Cortex of kidney (tissue), 1 donor: ENCODE measurements at places on chromosomes 13 and 19.

DNA sequence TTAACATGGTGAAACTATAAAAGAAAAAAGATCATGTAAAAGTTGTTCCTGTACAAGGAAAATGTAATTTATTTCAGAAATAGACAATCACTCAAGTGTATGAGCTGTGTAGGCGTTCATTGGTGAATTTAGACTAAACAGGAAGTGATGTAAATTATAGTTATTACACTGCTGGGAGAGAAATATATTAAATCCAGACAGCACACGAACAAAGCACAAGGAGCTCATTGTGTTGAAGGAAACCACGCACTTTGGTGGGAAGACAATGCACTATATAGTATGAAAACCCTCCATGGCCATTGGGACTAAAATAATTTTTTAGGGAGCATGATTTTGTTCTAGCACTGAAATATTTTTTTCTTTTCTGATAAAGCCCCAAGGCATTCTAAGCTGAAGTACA lies 450.5 kb downstream of the KLF12 start:
- no peak for DNase-seq

- no peak for DNase-seq
These were observed 15.7 kb upstream of the FXYD3 start for GRCh38 chr19:35099897-35100275.

GRCh38 chr13:103510007-103510535 lies 443.9 kb upstream of the SLC10A2 start:
- no peak for DNase-seq

GRCh38 chr13:35850569-35850968 lies 280.6 kb downstream of the DCLK1 start:
- no peak for DNase-seq

GRCh38 chr13:48801255-48801654 lies 147.5 kb downstream of the CYSLTR2 start:
- no peak for DNase-seq

- no peak for DNase-seq
These were observed 50.4 kb downstream of the MLLT1 start for GRCh38 chr19:6229216-6229913.

DNA sequence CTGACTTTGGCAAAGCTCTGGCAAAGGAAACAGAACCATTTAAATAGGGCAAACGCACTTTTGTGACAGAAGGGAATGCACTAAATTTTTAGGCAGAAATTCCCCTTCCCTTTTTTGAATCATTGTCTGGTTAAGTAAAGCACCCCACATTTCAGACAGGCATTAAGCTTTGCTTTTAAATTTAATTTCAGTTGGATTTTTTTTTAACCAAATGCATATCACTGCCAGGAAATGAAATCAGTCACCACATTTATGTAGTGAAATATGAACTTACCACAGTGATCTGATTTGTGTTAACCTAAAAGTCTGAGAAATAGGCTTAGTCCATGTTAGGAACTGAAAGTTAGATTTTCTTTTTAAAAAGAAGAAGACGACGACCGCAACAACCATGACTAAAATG lies 10.8 kb downstream of the GPR183 start:
- DNase-seq: no peak

GRCh38 chr13:29162638-29163235 lies 342.6 kb downstream of the MTUS2 start:
- DNase-seq: no peak

DNA sequence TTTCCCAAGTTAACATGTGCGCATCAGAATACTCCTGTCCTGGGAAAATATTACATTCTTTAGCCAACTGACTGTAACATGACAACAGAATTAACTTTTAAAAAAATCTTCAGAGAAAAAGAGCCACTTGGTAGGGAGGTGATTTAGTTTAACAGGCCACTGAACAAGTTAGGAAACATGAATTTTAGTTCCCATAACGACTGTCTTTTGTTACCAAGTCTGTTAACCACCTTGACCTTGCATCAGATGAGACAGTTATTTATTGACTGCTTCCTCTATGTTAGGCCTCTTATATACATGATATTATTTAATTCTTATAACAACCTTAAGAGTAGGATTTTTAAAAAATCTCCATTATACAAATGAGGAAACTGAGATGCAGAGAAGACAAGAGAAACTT lies 268.6 kb downstream of the NDFIP2 start:
- no peak for DNase-seq

DNA sequence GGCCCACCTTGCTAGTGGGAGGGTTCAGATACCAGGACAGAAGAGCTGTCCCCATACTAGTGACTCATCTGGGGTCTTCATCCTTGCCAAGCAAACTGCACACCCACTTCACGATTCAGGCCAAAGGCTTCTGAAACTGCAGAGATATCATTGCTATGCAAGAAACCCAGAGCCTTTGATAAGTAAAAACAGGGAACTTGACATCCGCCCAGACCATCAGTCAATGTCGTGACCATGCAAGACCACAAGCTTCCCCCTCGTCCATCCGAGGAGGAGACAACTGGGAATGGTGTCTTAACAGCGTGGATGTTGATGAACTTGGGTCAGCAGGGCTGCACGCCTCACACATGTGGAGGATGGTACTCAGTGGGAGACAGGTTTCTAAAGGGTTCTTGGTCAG lies 58.0 kb downstream of the ABCC4 start:
- DNase-seq: no peak

DNA sequence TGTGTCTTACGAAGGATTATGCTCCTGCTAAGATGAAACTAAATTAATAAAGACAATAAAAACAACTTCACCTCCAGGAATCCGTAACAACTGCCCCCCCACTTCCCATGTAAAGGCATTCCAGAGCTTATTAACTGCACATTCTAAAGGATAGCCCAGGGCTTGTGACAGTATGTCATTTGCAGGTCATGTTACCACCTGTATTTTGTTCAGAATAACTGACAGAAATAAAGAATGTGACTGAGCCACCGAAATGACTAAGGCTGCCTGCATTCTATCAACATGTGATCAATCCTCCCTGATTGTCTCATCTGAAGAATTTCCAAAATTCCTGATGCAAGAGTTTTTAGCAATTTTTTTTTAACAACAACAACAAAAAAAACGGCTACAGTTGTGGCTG lies 117.2 kb downstream of the MIPEP start:
- no peak for DNase-seq

DNA sequence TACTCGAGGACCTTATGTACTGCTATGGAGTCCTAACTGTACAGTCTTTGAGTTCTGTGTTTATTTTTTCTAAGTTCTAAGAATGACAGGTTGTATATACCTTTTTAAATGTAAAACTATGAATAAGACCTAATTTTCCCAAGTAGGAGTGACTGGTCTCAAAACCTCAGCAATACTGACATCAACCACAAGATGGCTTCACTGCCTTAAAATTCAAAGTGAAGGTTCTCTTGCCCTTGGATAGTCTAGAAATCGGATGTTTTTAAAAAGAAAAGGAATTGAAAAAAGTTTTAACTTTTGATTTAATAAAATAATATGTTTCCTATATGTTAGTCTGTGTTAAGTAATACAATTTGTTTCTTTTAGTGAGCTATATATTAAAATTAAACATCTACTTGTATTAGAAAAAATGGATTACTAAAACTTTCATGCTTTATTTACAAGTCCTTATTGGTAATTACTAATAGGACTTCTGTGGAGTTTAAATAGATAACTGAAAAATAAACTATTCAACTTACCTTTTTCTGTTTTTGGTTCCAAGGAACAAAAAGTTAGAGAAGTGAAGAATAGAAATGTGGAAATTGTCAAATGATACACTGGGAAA lies 52.0 kb downstream of the TDRD3 start:
- DNase-seq: no peak

DNA sequence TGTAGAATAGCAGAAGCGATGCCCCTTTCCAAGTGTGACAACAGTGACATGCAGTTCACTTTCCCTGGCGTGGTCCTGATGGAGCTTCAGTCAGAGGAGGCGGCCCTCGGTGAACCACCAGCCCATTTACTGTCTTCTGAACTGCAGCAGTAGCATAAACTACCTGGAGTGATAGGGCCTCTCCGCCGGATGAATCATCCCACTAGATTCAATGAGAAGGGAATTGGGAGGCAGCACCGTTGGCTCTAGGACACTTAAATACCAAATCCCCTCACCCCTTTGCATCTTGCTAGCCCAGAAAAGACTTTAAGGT lies 112.8 kb upstream of the GPR12 start:
- DNase-seq: no peak

DNA sequence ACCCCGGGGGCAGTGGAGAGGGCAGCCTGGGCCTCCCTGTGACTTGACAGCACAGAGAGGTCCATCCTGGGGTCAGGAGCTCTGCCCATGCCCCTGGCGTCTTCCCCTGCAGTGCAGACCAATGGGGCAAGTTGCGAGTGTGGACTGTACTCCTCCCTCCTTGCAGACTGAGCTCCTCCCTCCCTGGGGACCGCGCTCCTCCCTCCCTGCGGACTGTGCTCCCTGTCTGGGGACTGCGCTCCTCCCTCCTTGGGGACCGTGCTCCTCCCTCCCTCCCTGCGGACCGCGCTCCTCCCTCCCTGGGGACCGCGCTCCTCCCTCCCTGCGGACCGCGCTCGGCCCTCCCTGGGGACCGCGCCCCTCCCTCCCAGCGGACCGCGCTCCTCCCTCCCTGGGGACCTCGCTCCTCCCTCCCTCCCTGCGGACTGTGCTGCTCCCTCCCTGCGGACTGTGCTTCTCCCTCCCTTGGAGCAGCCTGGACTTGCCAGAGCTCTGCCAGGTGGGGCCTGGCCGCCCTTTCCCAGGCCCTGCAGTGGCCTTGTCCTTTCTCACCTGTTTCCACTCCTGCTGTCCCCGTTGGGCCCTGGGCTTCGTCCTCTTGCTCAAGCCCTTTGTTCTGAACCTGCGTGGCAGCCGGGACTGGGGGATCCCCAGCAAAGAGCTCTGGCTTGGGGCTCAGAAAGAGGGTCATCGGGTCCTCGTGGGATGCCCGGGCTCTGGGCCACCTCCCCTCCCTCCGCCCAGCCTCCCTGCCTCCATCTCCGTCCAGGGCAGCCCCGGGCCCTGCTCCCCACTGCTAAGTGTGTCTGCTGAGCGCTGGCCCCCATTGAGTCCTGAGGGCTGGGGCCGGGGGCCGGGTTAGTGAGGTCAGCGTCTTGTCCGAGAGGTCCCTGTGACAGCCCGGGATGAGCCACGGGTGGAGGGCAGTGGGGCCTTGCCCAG lies 6.8 kb downstream of the GAMT start:
- no peak for DNase-seq

GRCh38 chr13:23069566-23069965 lies 111.2 kb upstream of the SGCG start:
- DNase-seq: no peak

DNA sequence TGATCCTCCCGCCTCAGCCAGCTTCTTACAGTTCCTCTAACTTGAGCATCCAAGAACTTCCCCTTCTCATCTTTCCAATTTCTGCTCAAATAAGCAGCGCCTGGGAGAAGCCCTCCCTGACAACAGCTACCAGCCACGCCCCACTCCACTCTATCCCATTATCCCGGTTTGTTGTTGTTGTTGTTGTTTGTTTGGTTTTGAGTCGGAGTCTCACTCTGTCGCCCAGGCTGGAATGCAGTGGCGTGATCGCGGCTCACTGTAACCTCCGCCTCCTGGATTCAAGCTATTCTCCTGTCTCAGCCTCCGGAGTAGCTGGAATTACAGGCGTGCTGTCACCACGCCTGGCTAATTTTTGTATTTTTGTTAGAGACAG lies 822 bp upstream of the PTPRS start:
- no peak for DNase-seq

DNA sequence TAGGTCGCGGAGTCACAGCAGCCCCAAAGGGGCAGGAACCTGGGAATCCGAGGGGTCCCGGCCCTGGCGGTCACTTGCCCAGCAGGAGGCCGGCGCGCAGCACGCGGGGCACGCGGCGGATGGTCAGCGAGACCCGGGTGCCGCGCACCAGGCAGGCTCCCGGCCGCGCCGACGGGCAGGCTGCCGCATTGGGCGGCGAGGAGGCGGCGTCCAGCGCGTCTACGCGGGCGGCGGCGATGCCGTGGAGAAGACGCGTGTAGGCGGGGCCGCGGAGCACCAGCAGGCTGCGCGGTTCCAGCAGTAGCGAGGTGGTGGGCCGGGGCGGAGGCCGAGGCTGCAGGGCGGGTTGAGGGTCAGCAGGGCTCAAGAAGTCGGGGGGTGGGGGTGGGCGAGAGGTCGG lies 607 bp upstream of the SYNE4 start:
- no peak for DNase-seq

DNA sequence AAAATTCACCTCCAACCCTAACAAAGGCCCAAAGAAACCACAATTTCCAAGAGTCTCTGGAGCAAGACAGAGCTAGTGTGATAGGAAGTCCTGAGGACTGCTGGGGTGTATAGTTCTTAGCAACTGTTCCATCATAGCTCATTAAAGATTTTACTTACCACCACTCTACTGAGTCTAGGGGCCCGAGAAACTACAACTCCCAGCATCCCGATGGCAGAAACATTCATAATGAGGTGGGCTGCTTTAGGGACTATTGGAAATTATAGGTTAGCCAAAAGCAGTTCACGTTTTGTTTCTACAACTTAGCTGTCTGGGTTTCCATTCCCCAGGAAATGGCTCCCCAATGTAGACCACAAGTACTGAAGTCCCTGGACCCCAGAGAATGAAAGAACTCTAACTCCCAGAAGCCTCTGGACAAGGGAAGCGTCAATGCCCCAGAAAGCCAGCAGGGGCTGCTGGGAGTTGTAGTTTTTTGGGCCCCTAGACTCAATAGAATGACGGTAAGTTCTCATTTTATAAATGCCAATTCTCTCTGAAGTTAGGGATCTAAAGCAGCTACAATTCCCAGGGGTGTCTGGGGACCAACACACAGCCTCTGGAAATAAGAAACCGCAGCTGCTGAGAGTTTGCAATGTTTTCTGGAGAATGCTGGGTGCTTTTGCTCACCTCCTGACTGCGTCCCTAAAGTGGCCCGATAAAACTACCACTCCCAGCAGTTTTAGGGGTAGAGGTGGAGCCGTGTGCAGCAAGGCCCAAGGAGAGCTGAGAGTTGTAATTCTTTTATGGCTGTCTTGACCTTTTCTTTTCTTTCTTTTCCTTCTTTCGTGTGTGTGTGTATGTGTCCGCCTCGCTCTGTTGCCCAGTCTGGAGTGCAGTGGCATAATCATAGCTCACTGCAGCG lies 11.1 kb downstream of the FTL start:
- DNase-seq: no peak

DNA sequence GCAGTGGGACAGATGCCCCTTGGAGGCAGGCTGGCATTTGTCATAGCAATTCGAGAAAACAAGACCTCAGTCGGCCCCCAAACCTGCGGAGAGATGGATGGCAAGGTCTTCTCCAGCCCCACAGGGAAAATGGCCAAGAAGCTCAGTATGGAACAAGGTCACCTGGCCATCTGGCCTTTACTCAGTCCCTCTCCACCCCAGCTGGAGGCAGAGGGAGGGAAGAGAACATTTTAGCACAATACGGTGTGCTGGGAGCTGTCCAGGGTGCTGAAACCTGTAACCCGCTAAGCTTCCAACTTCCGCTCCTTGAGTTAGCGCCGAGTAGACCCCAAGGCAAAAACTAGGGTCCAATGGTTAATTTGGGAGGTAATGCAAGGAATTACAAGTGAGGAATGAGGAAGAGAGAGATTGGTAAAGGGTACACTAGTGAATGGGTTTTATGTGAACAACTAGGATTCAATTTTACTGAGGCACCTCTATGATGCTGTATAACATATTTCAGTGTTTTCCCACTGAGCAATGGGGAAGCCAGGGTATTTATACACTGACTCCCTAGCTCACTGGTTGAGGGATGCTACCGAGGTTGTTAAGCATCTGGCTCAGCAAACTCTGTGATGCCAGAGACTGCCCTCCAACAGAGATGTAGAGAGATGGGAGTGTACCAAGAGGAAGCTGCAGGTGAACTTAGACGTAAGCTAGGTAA lies 64.3 kb downstream of the CACNA1A start:
- DNase-seq: no peak

GRCh38 chr13:50543782-50544181 lies 299.7 kb downstream of the DLEU7 start:
- DNase-seq: no peak
